ENCODE measurements at places on chromosomes 3 and 15.

- no peak for DNase-seq
Measured at GRCh38 chr3:31562525-31562924, 29.8 kb downstream of the STT3B start.

DNA sequence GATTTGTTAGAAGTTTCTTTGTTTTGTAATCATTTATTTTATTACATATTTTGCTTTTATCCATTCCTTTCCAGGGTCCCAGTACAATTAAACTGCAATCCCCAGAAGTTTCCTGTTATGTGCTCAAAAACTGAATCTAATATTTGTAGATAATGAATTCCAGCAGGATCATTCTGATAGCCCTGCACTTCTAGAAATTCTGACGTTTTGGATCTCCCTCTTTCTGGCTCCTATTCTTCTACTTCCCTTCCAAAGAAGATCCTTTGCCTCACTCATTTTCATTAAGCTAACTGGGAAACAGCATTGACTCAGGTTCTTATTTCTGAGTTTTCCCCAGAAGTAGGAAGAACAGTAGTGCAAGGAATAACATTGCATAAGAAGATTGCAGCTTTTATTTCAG lies 9.9 kb downstream of the P3H2 start:
- no peak for DNase-seq

DNA sequence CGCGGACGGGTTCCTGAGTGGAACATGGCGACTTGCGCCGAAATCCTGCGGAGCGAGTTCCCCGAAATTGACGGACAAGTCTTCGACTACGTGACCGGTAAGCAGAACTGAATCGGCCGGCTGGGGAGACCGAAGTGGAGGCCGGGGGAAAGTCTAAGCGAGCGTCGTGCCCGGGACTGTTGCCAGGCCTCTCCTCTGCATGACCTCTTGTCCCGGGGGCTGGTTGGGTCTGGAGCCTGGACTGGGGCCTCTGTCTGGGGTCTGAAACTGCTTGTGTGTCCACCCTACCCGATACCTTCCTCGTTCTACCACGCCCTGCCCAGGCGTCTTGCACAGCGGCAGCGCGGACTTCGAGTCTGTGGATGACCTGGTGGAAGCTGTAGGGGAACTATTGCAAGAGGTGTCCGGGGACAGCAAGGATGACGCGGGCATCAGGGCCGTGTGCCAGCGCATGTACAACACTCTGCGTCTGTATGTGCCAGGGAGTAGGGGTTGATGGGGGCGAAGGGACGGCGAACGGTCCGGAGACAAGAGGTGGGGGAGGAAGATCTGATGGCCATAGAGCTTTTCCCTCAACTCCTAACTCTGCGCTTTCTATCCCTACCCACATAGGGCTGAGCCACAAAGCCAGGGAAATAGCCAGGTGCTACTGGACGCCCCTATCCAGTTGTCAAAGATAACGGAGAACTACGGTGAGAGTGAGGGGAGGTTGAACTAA lies at the start of gene ABCF3:
Gene ABCF3, plus strand, starts transcription at position 16 of the 718 bp plus-strand sequence. Its CDS starts 9 bp downstream, at position 25.
- DNase-seq: peak; percentile 6

DNA sequence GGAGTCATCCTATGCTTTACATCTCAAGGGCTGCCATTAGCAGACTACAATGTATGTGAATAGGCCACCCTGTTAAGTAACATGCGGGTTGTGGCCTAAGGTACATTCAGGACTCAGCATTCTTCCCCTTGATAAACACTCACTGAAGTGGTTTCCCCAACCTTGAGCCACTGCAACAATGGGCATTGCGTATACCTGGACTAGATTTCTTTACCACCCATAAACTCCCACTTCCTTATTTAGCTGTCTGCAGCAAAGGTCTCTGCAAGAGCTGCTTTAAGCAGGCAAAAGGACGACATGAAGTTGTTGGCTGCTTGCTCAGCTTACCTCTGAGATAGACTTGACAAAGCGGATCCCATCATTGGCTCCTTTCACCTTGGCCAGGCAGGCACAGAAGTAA lies 16.2 kb downstream of the FYCO1 start:
- DNase-seq: no peak

DNA sequence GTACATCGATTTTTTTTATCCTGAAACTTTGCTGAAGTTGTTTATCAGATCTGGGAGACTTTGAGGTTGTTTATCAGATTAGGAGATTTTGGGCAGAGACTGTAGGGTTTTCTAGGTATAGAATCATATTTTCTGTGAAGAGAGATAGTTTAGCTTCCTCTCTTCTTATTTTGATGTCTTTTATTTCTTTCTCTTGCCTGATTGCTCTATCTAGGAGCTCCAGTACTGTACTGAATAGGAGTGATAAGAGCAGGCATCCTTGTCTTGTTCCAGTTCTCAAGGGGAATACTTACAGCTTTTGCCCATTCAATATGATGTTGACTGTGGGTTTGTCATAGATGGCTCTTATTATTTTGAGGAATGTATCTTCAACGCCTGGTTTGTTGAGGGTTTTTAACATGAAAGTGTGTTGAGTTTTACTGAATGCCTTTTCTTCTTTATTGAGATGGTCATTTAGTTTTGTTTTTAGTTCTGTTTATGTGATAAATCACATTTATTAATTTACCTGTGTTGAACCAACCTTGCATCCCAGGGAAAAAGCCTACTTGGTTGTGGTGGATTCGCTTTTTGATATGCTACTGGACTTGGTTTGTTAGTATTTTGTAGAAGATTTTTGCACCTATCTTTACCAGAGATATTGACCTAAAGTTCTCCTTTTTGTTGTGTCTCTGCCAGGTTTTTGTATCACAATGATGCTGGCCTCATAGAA lies 14.9 kb upstream of the DNAAF4 start:
- no peak for DNase-seq

GRCh38 chr15:31130576-31131237 lies 29.2 kb upstream of the TRPM1 start:
- no peak for DNase-seq

GRCh38 chr3:53254509-53255422 lies 1.1 kb downstream of the TKT start:
- peak; percentile 69 for DNase-seq

GRCh38 chr3:17039594-17039993 lies 154.8 kb downstream of the PLCL2 start:
- no peak for DNase-seq

GRCh38 chr15:47682661-47683060 lies 34.6 kb upstream of the SEMA6D start:
- no peak for DNase-seq

DNA sequence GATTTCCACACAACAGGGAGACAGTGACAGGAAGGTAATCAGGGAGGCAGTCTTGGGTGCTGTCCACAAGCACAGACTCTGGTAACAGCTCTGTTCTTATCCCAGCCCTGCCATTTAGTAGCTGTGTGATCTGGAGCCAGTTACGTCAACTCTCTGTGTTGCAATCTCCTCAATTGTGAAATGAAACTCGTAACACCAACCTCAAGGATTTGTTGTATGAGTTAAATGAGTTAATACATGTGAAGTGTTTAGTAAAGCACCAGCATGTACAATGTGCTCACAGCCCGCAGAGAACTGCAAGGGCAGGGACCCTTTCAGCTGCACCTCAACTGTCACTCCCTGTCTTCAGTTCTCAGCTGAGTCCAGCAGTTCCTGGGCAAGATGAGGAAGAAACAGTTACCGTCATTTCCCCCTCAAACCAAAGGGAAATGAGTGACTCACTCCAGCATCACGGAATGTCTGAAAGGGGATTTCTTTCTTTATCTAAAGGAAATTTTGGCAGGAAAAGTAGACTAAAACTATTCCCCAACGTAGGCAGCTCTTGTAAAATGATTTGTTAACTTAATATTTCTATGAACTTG lies 39.9 kb upstream of the MB21D2 start:
- peak; percentile 66 for DNase-seq

DNA sequence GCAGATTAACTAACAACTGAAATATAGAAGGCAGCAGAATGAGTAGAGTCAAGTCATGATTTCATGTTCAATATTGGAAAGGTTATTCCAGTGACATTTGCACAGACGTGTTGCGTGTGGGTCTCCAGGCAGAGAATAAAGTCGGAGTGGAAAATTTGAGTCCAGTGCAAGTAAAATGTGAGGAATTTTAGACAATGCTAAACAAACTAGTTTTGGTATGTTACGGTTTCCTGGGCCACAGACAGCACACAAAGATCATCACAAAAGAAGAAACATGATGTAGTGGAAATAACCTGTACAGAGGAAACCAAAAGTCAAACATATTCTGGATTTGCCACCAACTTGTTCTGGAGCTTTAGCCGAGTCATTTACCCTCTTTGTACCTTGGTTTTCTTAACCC lies 367 bp downstream of the OR4F6 start:
- DNase-seq: no peak

DNA sequence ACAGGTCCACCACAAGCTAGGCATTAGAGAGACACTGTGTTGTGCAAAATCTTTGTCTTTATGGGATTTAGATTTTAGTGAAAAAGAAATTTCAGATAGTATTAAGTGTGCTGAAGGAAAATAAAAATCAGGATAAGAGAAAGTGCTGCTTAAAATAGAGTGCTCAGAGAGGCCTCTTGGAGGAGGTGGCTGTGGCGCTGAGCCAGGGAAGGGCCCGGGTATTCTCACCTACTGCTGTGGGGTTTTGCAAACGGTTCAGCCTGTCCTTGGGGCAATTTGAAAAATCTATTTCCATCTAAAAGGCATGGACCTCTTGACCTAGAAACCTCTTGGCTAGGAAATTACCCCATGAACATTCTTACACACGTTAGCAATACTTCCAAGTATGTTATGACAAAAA lies 267.7 kb downstream of the TJP1 start:
- DNase-seq: no peak

DNA sequence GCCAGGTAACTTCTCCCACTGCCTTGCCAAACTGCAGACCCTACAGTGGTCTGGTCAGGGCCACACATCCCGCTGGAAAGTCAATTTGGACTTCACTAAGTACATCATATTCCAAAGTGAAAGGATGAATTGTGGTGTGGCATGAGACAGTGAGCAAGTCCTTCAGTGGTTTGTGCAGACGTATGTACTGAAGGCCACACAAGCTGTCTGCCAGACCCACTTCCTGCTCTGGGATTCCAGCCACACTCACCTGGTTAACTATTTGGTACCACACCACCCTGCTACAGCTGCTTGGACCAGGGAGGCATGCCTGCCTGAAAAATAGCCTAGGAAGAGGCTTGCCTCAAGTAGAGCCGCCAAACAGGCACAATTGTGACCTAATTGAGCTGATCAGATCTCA lies 94.1 kb upstream of the STRIT1 start:
- DNase-seq: no peak

GRCh38 chr3:157501863-157502262 lies 1.4 kb downstream of the VEPH1 start:
- no peak for DNase-seq

DNA sequence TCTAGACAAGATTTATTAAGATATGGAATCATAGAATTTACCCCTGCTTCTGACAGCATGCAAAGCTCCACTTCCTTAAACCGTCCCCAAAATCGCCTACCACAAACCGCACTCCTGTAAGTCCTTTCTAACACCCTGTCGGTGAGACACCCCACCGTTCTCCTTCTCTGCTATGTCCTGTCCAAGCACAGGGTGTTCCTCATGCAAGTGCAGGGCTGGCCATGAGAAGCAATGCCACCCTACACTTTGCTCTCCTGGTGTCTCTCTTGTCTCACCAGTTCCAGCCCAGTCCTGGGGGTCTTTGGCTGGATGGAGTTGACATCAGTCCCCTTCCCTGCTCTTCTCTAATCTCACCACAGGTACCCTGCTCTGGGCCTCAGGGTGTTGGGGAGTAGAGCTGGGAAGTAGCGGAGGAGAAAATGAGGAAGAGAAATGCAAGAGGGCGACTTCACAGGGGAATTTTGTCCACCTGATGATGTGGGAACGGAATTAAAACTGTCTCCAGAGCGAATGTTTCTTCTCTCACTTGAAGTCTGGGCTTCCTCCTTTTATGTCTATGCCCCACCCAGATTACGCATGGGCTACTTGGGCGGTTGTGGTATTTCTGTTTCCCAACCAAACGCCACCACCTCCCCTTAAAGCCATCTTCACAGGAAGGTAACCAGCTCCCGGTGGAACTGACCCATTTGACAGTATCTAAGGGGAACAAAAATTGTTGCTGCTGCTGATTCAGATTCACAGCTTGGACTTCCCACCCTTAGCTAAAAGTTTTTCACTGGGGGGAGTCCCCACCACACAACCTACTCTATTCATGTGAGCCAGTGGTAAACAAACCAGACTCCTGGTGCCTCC lies 49.9 kb downstream of the CASR start:
- peak; percentile 17 for DNase-seq

DNA sequence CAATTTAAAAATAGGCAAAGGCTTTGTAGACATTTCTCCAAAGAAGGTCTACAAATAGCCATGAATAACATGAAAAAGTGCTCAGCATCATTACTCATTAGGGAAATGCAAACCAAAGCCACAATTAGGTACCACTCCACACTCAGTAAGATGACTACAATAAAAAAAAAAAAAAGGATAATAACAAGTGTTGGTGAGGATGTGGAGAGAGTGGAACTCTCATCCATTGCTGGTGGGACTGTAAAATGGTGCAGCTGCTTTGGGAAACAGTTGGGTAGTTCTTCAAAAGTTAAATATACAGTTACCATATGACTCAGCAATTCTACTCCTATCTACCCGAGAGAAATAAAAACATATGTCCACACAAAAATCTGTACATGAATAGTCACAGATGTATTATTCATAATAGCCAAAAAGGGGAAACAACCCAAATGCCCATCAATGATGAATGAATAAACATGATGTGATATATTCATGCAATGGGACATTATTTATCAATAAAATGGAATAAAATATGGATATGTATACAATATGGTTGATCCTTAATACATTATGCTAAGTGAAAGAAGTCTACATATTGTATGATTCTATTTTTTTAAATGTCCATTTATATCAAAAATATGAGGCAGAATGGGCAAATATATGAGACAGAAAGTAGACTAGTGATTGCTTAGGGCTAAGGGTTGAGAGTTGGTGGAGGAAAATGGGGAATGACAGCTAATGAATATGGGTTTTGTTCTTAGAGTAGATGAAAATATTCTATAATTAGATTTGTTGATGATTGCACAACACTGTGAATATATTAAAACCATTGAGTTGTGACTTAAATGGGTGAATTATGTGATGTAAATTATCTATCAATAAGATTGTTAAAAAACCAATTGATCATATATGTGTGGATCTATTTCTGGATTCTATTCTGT lies 66.1 kb upstream of the SMAD3 start:
- no peak for DNase-seq

DNA sequence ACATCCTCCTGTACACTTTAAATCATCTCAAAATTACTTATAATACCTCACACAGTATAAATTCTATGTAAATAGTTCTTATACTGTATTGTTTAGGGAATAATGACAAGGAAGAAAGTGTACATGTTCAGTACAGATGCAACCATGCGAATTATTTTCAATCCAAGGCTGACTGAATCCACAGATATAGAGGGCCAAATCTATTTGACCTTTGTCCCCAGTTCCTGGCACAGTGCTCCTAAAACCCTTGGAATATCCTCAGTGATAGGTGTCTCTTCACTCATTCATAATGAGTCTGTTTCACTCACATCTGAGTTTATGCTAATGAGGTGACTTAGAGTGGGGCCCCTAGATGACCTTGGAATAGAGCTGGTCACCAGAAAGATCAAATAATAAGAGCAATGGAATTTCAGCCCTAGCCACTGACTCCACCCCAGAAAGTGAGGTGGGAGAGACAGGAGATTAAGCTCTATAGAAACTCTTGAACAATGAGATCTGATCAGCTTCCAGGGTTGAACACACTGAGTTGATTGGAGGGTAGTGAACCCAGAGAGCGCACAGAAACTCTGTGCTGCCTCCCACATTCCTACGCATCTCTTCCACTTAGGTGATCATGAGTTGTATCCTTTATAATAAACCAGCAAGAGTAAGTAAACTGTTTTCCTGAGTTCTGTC lies 65.3 kb downstream of the ADAM10 start:
- DNase-seq: no peak
